Hindlimb muscle (tissue), 1 donor: ENCODE measurements at places on chromosomes 2 and 18.

DNA sequence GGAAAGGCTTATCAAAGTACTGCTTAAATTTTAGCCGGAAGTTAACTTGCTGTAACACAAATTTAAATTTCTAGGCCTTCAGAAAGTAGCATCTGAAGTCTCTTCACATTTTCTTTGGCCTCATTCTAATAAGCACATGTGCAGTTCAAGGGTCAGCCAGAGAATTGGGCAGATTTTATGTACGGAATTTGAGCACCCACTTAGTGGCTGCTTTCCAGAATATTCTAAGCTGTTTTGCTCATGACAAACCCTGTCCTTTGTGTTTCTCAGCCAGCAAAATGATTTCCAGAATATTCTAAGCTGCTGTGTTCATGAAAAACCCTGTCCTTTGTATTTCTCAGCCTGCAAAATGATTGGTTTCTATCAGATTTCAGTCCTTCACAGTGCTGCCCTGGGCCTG lies 225.0 kb upstream of the DOK6 start:
- no peak for DNase-seq

- no peak for DNase-seq
Observed at GRCh38 chr2:186130748-186131641, 355.1 kb upstream of the ZC3H15 start.

- DNase-seq: no peak
Observed at GRCh38 chr2:241724259-241724974, 10.0 kb upstream of the D2HGDH start.

DNA sequence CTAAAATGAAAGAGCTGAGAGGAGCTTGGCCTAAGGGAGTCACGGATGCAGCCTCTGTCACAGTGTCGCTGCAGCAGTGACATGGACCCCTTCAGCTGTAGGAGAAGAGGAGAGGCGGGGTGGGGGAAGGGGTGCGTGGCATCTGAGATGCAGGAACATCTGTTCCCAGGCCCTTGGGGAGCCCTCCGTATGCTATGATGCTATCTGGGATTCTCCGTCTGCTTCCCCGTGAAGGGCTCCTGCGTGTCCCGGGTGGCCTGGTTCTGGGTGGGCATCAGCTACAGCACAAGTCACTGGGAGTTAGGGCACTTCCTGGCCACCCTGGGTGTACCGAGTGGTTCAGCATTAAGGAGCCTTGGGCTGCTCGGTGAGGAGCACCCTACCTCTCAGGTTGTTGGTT lies 35.6 kb upstream of the B3GNT7 start:
- no peak for DNase-seq

DNA sequence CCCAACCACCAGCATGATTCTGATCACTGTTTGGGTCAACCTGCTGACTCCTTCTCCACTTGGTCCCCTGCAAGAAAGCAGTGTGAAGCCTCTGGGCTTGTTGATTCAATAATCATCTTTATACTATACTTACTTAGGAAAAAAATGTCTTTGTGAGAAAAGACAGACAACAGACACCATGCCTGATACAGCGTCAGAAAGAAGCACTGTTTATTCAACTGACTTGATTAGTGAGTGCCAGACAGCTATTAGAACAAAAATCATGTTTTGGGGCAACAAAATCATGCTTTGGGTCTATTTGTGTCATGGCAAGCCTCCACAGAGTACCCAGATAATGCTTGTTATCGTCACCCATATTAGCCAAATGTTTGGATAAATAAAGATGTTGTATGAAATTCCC lies 58.7 kb upstream of the ATL2 start:
- DNase-seq: no peak

DNA sequence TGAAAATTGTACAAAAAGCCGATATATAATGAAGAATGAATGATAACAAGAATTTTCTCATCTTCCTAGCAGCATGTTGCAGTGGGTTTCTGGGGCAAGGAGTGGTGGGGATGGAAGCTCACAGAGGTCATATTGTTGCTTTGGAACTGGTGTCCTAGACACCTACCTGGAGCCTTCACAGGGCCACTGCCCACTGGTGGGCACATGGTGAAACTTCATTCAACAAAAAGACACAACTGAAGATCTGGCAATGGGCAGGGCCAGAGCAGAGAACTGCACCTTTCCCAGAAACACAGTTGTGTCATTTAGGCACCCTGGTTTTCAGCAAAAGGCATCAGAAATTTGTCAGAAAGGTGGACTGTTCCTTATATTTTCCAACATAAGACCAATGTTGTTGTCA lies 115.3 kb downstream of the FHOD3 start:
- DNase-seq: no peak

GRCh38 chr2:85708641-85709040 lies 14.5 kb downstream of the GNLY start:
- DNase-seq: no peak

DNA sequence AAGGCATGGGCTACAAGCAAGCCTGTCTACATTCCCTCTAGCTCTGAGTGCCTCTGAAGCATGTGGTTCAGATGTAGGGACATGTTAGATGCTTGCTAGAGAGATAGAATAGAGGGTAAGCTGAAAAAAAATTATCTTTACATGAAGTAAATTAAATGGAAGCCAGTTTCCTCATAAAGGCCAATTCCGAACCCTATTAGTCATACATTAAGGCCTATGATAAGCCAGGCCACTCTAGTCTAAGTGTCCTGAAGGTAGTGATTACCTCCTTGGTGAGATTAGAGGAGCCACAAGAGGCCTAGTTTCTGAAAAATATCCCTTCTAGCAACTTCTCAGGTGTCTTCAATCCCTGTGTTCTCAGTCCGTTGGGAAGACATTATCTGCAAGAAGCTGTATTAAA lies 72.4 kb upstream of the NPAS2 start:
- DNase-seq: no peak

DNA sequence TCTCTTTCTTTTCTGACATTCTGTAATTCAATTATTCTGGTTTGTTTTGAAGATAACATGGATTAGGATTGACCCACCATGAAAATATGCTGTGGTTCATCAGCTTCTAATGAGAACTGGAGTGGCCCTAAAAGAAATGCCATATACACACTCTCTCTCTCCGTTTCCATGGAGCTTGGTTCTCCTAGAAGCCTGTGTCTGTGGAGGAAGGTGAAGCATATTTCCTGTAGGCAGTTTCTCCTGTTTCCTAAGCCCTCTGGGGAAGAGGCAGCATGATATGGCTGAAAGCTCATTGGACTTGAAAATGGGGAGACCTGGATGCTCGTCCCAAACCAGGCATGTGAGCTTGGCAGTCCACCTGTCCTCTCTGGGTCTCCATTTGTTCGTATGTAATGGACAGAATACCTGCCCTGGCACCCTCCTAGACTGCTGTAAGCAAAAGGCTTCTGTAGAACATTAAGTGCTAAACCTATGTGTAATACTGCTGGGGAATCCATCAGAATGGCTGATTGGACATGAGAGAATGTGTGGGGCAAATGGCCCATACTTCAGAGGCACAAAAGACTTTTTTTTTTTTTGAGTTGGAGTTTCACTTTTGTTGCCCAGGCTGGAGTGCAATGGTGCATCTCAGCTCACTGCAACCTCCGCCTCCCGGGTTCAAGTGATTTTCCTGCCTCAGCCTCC lies 75.3 kb upstream of the PPP1CB start:
- no peak for DNase-seq

DNA sequence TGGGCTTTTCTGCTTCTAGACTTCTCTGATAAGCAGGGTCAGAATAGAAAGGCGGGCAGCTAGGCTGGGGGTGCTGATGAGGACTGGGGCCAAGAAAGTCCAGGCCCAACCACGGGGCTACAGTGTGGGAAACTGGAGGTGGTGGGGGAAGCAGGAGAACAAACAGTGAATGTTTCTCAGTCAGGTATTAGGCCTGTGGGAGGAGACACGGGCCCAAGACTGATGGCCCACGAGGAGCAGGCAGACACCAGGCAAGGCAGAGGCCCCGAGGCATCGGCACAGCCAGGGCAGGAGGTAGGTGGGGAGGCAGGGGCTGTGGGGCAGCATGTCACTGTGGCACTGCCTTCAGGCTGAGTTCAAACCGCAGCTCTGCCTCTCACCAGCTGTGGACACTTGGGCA lies 40.7 kb downstream of the KCNIP3 start:
- no peak for DNase-seq

GRCh38 chr18:8868779-8869415 lies 163.5 kb downstream of the MTCL1 start:
- DNase-seq: no peak

GRCh38 chr18:45063246-45064038 lies 382.8 kb downstream of the SETBP1 start:
- DNase-seq: no peak

DNA sequence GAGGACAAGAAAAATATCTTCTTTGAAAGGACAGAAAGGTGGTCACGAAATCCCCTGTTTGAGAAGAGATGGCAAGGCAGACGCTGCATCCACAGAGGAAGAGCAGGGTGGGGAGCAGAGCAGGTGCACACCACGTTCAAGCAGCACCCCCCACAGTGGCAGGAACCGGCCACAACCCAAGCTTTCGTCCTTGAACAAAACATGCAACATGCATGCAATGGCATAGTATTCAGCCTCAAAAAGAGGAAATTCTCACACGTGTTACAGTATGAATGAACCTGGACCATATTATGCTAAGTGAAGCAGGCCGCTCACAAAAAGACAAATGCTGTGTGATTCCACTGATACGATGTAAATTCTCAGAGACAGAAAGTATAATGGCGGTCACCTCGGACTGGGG lies 51.4 kb downstream of the CMPK2 start:
- DNase-seq: no peak

- DNase-seq: no peak
Observed at GRCh38 chr2:50290718-50291117, 741.2 kb downstream of the NRXN1 start.

- peak; percentile 15 for DNase-seq
Observed at GRCh38 chr2:21118302-21118920, 5.4 kb upstream of the TDRD15 start.

DNA sequence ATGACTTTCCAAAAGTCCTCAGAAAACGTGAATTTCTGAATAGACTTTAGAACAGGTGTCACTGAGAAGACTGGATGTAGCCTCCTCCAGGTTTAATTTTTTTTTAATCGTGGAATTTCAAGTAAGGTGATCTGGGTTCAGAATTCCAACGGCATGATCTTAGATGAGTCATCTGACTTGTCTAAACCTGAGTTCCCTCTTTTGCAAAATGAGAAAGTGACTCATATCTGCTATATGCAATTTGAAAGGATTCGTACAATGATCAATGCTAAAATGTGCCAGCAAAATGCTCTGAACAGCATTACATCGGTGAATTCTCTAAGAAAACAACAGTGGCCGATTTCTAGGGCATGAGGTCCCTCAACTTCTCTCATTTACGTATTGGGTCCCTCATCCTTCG lies 69.1 kb upstream of the ZNF516 start:
- DNase-seq: no peak
